Activated naive CD8-positive, alpha-beta T cell treated with anti-CD3 and anti-CD28 coated beads for 36 hours (primary cell): ENCODE measurements at places on chromosomes 5 and 9. TPM values are rescaled to one million over a fixed set of nuclear protein-coding genes. Genes with fewer than 3 reads are reported as not detected.

The HACD4 gene
- total RNA-seq: 5.3 TPM

The FOXD4L3 gene
- total RNA-seq: 0.14 TPM

The CDH9 gene
- total RNA-seq: not detected

DNA sequence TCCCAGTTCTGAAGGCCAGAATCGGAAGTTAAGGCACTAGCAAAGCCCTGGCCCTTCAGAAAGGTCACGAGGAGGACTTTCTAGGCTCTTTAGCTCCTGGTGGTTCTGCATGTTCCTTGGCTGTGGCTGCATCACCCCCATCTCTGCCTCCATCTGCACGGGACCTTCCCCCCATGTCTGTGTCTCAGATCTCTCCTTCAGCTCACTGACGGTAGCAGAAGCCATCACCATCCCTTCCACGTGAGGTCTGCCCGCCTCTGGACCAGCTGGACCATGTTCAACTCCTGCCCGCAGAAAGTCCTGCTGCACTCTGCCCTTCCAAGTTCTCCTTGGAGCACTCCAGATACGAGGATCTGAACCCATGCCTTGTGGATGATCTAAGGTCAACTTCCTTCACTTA is 242.9 kb upstream of the IRX1 start:
- no peak for DNase-seq

DNA sequence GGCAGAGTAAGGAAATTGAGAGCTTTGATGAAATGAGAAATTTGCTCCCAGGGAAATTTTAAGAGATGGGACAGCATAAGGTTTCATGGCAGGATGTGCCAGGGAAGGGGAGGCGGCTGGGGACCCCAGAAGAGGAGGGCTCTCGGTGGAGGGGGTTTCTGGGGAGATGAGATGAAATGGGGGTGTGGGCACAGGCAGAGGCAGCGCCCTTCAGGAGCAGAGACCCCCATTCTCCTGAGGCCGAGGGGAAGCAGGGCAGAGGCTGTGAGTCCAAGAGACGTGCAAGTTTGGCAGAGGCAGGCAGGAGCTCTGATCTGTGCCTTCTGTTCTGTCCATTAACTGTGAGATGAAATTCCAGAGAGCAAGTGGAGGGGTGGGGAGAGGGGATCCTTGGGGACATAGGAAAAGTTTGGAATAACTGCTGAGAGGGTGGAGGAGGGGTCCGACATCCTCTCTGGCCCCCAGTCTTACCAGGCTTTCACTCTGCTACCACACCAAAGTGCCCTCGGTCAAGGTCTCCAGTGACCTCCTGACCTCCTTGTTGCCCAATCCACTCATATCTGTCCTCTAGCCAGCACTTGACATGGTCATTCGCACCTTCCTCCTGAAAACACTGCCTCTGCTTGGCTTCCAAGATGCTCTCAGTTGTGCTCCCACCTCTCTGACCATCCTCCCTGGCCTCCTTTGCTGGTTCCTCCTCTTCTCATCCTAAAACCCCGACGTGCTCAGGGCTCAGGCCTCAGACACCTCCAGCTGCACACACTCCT is 108.1 kb upstream of the MVB12B start:
- no peak for DNase-seq

DNA sequence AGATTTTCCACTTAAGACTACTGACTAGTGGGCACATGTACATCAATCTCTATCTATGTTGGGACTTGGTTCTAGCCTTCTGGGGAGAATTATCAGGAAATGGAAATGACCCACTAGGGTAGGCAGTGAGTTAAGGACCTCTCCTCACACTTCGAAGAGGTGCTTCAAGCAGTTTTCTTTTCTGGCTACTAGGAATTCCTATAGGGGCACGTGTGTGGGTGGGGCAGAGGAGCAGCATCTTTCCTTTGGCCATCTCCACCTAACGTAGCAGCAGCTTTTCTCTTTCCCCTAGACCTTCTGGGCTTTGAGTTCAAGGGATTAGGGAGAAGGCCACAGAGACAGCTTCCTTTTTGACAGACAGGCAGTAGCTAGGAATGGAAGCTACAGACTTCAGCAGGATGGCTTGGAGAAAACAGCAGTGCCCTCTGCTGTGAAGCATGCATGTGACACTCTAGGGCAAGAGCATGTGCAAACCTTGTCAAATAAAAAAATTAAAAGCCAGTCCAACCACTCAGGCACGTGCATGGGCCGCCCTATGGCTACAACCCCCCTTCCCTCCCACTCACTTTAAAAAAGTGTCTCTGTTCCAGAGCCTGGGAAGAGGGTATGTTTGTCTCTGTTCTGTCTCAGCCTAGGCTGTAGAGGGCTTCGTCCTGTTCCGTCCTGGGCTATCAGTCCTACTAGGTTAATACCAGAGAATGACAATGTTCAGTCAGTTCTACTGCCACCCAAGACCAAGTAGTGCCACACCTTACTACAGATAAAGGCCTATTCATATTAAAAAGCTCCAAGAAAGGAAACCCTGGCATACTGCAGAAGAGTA is 8.7 kb upstream of the GFRA3 start:
- no peak for DNase-seq

DNA sequence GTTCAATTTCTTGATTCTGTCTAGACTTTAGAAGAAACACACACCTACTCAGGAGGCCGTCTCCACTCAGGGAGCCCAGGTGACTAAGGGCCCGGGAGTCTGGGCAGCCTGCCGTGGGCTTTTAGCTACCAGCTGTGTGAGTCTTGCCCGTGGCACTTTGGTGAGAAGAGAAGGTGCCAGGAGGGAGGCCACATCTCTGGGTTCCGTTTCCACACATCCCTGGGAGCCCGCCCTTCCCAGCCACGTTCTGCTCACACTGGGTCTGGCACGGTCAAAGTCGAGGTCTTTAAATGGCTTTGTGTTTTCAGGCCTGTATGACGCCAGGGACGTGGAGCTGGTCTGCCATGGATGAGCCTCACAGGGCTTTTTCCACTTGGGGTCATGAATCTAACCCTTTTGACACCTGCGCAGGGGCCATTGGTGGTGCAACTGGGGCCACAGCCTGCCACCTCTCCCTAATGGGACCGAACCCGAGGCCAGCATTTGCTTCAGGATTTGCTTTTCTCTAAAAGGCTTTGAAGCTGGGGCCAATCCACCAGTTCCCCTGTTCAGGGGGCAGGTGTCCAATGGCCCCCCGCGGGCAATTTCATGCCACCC is 17.2 kb upstream of the FCN2 start:
- no peak for DNase-seq

- DNase-seq: no peak
Measured at GRCh38 chr5:126348855-126349635, 74.2 kb upstream of the GRAMD2B start.
